ENCODE measurements at places on chromosomes 6 and 20. TPM values are rescaled to one million over a fixed set of nuclear protein-coding genes. Genes with fewer than 3 reads are reported as not detected.

GRCh38 chr20:50745634-50746137, 14.3 kb downstream of the PARD6B start:
- no peak for DNase-seq

- no peak for DNase-seq
Measured at GRCh38 chr6:157757430-157758403, 65.3 kb upstream of the SNX9 start.

- no peak for DNase-seq
Measured at GRCh38 chr20:50510706-50511542, 741 bp downstream of the PTPN1 start.

GRCh38 chr6:34190504-34191122, 44.7 kb upstream of the GRM4 start:
- no peak for DNase-seq

- DNase-seq, result peak; percentile 23
Measured at GRCh38 chr6:3610921-3611320, 140.6 kb downstream of the PXDC1 start.

GRCh38 chr6:163412801-163413344, 1.6 kb upstream of the QKI start:
- no peak for DNase-seq

DNA sequence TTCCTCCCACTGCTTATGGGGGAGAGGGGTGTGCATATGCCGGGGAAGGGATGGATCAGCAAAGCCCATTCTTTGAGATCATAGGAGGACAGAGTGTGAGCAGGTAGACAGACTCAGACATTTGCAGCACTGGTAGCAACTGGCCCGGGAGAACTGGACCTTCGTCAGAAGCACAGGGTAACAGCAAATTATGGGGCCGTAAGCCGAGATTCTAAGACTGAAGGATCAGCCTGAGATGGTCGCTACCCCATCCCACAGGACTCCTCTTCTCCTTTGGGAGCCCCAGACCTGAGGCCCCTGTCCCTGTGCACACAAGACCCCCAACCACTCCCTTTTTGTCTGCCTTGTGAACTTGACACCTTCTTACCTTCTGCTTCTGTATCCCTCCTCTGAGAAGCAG, 106.5 kb downstream of the TOX2 start:
- DNase-seq, result no peak

DNA sequence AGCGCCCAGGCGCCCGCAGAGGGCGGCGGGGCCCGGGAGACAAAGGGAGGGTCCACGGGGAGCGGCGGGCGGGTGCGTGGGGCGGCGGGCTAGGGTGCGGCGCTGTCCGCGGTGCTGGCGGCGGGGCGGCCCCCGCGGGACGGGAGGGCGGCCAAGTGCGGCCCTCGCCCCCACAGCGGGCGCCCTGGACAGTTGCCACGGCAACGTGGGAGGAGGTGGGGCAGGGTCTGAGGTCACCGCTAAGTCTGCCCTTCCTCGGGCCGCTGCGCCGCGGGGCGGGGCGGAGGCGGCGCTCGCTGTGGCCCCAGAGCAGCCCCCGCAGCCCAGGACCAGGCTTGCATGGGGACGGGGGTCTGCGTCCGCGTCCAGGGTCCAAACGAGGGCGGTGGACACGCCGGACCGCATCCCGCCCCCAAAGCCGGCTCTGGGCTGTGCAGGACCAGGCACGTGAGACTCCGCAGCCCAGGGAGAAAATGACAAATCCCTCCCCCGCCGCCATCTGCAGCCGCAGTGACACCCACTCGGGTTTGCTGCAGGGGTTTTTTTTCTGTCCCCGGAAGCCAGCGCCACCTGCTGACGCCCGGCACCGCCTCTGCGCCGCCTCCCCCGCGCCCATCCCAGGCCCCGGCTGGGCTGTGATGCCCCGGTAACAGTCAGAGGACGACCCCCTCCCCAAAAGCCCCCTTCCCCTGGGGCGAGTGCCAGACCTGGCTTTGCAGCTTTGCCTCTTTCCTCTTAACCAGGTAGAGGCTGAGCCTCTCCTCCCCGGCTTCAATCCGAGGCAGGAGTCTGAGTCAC, 36.8 kb downstream of the YTHDF1 start:
- DNase-seq, result no peak

- DNase-seq, result no peak
Measured at GRCh38 chr6:169722362-169723199, 1.7 kb downstream of the PHF10 start.

DNA sequence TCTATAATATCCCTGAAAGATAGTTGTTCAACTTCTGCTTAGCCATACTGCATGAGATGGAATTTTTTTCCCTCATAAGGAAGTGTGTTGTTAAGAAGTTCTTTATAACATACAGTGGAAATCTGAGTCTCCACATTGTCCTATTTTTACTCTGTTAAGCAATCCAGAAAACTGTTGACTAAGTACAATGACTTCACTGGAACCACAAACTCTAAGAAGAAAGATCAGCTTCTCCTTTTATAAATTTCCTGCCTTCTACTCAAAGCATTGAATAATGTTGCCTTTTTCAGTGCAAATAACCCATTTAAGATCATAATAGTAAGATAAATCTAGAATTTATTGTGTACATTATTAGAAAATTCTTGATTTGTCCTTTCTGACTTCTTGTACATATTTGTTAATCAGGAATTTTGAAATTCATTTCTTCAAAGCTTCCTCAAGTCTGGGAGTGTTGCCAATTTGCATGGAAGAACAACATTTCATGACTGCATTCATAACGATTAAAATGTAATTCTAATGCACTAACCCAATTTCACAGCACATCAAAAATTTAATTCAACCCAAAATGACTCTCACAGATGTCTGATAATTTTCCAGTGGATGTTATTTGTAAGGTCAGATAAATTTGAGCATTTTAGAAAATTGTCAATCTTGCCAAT, 45.6 kb upstream of the ANKEF1 start:
- DNase-seq, result no peak

DNA sequence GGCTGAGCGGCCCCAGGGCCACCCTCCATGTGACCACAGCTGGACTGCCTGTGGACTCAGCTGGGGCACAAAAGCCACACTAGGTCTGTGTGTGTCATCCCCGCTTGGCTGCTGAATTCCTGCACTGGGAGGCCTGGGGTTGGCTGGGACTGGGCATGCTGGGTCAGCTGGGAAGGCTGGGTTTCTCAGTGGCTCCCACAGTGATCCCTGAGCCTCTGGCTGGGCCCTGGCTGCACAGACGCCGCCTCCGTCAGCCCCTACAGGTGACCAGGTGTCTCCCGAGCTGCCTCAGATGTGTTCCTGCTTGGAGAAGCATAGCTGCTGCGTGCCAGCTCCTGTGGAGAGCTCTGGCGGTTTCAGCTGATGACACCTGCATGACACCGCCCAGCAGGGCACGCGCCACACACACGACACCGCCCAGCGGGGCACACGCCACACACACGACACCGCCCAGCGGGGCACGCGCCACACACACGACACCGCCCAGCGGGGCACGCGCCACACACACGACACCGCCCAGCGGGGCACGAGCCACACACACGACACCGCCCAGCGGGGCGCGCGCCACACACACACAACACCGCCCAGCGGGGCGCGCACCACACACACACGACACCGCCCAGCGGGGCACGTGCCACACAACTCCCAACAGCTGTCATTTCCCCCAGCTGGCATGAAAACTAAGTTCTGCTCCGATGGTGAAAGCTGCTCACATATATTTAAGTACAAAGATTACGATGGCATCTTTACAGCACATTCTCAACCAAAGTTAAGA, 88.8 kb downstream of the TAF4 start:
- no peak for DNase-seq

- no peak for DNase-seq
Measured at GRCh38 chr20:60283281-60283680, 325.1 kb downstream of the CDH26 start.

- DNase-seq, result no peak
Measured at GRCh38 chr6:148535976-148536375, 193.3 kb downstream of the SASH1 start.

- no peak for DNase-seq
Measured at GRCh38 chr20:37375227-37375626, 29.3 kb downstream of the SRC start.

- no peak for DNase-seq
Measured at GRCh38 chr20:5928836-5929715, 21.3 kb downstream of the TRMT6 start.

- peak; percentile 60 for DNase-seq
Measured at GRCh38 chr6:145815309-145816274, 997 bp upstream of the FBXO30 start.

GRCh38 chr20:61875221-61875885, 190.3 kb downstream of the TAF4 start:
- DNase-seq, result no peak

DNA sequence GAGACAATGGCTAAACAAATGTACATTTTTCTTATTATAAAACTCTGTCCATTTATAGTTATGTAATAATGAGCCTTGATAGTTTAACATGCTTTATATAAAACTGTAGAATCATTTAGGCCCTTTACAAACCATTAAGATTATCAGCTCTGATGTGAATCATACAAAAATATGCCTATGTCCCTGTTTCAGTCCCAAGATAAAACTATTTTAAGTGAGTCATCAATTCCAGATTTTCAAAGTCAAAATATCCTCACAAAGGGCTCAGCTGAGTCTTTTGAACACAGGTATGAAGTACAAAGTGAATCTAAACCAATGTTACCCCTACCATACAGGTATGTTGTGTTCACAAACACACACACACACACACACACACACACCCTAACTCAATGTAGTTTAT, 88.0 kb downstream of the PTPRK start:
- no peak for DNase-seq

GRCh38 chr6:104589940-104590339, 269.8 kb downstream of the HACE1 start:
- DNase-seq, result no peak

DNA sequence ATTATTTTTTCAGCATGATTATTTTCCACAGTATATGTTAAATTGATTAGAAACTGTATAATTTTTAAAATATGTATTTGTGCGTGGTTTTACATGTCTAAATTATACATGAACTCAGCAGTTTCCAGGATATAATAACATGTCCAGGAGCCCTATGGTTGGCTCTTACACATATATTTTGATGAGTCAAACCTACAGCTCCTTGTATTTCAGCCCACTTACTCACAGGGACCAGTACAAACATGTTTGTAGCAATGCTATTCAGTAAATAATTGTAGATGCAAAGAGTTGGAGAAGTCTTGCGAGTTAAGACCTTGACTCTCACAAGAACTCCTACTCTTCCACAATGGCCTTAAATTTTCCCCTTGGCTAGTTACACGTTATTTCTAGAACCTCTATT, 107.2 kb upstream of the SASH1 start:
- no peak for DNase-seq

GRCh38 chr6:73538116-73538779, 17.4 kb upstream of the EEF1A1 start:
- DNase-seq, result peak; percentile 5

- DNase-seq, result no peak
Measured at GRCh38 chr6:23559587-23560343, 566.2 kb upstream of the NRSN1 start.

- no peak for DNase-seq
Measured at GRCh38 chr6:7773322-7773721, 47.4 kb downstream of the BMP6 start.

DNA sequence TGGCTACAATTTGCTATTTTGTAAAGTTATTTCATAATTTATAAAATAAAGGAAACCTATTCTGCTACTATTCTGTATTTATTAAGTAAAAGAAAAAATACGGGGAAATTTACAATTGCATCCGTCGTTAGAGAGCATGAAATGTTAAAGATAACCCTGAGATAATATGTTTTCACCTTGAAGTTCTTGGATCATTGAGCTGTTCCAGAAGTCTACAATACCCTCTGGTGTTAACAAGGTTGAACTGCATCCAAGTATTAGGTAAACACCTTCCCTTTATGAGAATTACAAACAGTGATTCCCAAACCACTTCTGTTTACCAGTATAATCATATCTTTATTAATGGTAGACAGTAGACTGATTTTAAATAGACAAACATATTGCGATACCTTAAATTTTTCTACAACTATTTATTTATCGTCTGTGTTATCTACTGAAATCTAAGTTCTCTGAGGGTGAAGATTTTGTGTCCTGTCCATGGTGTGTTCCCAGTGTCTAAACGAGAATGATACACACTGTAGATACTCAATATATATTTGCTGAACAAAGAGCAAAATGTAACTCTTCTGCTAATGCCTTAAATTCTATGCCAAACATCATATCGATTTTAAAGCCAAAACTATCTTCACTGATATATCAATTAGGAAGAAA, 28.2 kb downstream of the TBC1D32 start:
- DNase-seq, result no peak

DNA sequence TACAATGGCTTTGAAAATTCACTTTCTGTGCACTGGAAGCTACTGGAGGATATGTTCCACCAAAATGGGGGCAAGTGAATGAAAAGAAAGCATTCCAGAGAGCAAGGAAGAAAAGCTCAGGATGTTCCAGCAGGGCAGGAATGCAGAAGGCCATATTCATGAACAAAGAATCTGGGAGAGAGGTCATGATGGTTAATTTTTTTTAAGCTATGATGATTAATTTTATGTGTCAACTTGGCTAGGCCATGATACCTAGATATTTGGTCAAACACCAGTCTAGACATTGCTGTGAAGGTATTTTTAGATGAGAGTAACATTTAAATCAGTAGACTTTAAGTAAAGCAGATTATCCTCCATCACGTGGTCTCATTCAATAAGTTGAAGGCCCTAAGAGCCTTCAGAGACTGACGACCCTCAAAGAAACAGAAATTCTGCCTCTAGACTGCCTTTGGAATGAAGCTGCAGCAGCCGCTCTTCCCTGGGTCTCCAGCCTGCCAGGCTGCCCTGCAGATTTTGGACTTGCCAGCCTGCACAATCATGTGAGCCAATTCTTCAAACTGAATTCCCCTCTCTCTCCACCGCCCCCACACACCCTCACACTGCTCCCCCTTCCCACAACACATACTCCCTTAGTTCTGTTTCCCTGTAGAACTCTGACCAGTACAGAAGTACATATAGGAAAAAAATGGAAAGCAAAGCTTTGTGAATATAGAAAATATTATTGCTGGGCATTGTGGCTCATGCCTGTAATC, 20.1 kb upstream of the GCM1 start:
- DNase-seq, result no peak

- DNase-seq, result no peak
Measured at GRCh38 chr6:134117409-134117808, 65.0 kb upstream of the SLC2A12 start.

GRCh38 chr6:300494-301198, 8.4 kb downstream of the DUSP22 start:
- no peak for DNase-seq

Gene DPPA5
- total RNA-seq, result not detected

Gene ZFP64
- total RNA-seq, result 21.2 TPM

Gene ILRUN
- 61.3 TPM for total RNA-seq

Gene MYCT1
- 11.5 TPM for total RNA-seq

Gene SLC16A10
- total RNA-seq, result 1.8 TPM

Gene PAX1
- not detected for total RNA-seq

Gene GABRR1
- total RNA-seq, result not detected

Gene SIRPA
- 14.5 TPM for total RNA-seq

Gene TAF11
- total RNA-seq, result 18.4 TPM

Gene CLIC5
- 8.0 TPM for total RNA-seq

Gene LY6G6F
- not detected for total RNA-seq

Gene EEF1A2
- 20.2 TPM for total RNA-seq

Gene TAGAP
- 4.9 TPM for total RNA-seq

Gene PROKR2
- not detected for total RNA-seq

Gene HLA-DQB2
- 8.1 TPM for total RNA-seq

Gene CAP2
- 20.7 TPM for total RNA-seq

Gene HRH3
- 4.2 TPM for total RNA-seq

Data from ureter (tissue), 1 donor.